ENCODE measurements at places on chromosomes 7 and 10.

- DNase-seq, result no peak
Measured at GRCh38 chr10:86944031-86944419, 13.4 kb downstream of the MMRN2 start.

- no peak for DNase-seq
Measured at GRCh38 chr7:69878015-69878414, 279.7 kb downstream of the AUTS2 start.

DNA sequence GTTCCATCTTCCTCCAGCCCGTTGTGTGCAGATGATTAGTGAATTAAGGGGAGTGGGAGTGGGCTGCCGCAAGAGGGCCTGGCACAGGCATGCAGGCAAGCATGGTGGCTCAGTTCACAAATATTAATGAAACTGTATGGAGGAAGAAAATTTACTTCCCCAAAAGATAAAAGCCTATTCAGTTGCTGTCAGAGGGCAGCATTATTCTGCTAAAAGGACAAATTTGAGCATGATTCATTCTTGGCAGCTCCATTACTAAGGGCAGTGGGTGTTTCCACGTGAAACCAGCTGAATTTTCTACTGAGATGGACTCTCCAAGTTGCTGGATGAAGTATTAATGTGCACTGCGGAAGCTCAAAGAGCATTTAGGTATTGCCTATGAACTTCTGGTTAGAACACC lies 90.9 kb upstream of the WDR11 start:
- no peak for DNase-seq

DNA sequence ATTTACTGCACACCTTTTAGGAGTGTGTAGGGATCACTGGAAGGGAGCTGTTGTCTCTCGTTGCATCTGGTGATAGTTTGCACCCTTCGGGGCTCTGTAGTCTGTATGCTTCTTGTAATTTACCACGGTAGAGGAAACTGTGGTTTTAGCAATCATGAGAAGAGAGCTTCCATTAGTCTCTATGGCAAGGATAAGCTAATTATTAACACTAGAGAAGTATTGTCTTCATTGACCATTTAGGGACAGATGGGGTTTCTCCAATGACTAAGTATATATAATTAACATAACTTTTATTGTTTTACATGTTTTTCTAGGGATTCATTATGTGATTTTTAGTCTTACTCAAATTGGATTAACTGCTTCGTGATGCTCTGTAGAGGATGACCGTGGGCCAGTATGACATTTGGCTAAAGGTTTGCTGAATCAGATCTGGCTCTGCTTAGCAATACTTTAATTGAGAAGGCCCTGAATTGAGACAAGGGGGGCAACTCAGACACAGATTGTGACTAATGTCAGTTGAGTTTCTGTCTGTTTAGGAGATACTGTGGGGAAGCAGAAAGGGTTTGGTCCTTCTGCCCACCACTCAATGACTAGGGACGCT lies 8.7 kb downstream of the SLC18A2 start:
- no peak for DNase-seq

DNA sequence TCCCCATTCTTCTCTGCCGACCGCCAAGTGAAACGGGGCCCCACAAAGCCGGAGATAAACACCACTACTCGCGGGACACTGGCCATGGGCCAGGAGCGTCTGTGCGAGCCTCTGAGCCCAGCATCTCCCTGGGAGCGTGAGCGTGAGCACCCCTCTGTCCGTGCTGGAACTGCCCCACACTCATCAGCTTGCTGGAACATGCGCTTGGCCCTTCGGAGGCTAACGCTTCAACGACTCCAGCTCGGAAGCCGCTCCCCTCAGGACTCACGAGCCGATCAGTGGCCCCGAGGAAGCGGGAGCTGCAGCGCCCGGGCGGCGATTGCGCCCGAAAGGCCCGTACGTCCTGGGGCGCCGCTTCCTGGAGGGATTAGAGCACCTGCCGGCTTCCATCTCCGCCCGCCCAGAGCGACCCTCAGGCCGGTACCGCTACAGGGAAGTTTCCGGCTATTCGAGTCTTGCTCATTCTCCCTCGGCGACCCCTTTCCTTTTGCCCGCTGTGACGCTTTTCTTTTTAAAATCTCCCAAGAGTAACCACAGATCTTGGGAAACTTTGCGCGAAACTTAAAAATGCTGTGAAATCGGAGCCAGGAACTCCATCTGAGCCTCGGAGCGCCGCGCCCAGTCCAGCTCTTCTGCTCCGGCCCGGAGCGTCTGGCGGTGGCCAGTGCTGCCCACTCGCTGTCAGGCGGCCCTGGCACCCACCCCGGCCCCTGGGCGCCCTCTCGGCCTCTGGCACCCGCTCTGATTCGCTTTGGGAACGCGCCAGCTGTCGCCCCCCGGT lies 1.0 kb downstream of the TLL2 start:
- no peak for DNase-seq

DNA sequence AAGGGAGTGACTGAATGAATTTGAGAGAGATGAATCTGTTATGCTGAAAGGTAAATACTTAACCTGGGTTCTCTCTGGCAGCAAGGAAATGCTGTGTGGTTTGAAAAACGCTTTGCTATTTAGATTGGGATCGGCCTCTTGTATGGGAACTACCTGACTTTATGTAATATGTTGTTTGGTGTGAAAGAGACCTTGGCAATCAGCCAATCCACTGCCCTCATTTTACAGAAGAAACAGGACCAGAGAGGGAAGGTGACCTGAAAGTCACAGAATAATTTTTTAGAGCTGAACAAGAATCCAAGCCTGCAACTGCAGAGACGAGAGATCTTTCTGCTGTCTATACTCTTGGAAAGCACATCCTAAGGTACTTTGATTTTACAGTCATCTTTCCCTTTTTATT lies 1.0 kb downstream of the BUD31 start:
- no peak for DNase-seq

Measured in retinal pigment epithelial cell (primary cell).